Activated T-cell treated with anti-CD3 and anti-CD28 coated beads for 24 hours (primary cell): ENCODE measurements at places on chromosomes 7 and 10.

GRCh38 chr7:105438254-105438653 is 49.5 kb upstream of the SRPK2 start:
- no peak for DNase-seq

- no peak for DNase-seq
These were observed 927.2 kb upstream of the AUTS2 start for GRCh38 chr7:68671046-68671445.

DNA sequence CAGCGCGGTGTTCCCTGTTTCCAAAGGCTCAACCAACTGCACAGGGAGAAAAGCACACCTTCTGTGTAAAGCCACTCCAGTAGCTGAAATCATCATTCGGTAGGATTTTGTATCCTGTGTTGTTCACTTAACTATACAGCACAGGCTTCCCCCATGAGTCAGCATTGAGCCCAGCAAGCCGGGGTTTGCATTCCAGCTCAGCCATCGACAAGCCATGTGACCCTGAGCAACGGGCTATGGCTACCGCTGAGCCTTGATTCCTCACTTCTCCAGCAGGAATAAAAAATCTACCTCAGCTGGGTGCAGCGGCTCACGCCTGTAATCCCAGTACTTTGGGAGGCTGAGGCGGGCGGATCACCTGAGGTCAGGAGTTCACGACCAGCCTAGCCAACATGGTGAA is 44.1 kb upstream of the ATP6V0A4 start:
- DNase-seq: no peak

DNA sequence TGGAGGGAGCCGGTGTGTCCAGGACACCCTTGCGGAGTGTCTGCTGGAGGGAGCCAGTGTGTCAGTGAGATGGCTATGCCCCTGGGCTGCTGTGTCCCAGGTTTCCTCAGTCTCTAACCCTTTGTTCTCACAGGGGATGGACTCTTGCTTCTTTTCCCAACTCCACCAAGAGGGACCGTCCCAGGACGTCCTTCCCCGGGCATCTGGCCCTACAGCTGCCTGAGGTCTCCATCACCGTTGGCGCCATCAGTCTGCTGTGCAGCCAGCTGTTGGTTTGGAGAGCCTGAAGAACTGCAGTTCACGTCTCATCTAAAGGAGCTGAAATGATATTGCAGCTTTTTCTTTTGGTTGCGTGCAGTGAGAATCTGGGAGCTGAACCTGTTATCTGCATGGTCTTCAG is 136.2 kb downstream of the VIPR2 start:
- no peak for DNase-seq

- DNase-seq: no peak
These were observed 17.9 kb downstream of the PDK4 start for GRCh38 chr7:95578299-95578855.

DNA sequence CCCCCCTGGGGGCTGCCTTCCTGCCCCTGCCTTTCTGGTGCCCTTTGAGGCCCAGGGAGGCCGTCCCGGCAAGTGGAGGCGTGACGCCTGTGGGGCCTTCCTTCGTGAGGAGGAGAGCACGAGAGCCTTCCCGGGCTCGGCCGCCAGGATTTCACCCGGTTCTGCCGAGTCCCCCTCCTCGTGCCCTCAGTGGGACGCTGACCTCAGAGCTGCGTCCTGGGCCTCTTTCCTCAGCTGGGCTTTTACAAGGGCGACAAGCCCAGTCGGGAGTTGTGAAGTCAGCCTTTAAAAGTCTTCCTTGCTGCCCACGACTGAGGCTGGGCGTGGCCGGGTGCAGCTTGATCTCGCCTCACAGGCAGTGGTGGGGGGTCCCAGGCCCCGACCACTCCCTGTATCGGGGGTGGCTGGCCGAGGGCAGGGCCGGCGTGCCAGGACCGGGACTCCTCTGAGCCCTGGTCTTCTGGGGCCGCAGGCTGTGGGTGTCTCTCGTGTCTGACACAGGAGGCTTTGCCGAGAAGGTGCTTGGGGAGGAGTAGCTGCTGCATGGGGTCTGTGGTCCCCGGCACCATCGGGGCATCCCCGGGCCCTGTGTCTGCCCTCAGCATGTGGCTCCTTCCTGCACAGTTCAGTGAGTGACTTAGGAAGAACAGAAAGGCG is 41.8 kb downstream of the FAM20C start:
- no peak for DNase-seq

DNA sequence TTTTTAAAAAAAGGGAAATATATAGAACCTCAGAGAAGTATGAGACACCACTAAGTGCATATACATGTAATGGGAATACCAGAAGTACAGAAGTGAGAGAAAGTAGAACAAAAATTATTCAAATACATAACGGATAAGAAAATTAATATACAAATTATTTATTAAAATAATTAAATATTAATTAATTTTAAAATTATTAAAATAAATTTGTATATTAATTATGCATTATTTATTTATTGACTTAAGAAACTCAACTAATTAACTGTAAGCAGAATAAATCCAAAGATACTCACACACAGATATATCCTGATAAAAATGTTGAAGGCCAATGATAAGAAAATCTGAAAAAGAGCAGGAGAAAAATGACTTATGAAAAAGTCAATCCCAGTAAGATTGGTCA is 1333.5 kb upstream of the CELF2 start:
- no peak for DNase-seq
